ENCODE measurements at places on chromosomes 2 and 18. TPM values are rescaled to one million over a fixed set of nuclear protein-coding genes. Genes with fewer than 3 reads are reported as not detected.

DNA sequence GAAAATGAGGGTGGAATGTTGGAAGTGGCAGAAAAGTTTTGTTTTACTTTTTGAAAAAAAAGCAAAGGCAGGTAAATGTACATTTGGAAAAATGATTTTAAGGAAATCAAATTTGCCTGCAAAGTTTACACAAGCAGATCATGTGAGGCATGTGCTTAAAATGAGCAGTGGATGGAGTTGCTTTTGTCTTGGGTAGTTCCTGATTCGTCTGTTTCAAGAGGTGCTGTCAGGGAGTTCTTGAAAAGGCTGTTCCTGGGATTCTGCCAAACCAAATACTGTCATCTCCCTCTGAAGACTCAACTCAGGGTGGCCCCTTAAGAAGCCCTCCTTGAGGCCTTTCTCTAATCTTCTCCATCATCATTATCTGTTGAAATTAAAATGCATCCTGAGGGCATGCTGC lies 59.0 kb downstream of the TACR1 start:
- H3K4me3 ChIP-seq: no peak overlapping the region
- no peak overlapping the region for H3K27ac ChIP-seq
- peaks cover 3% of the 10 kb centered on the region for H3K27me3 ChIP-seq
- no peaks in the 10 kb centered on the region for H3K4me1 ChIP-seq
- H3K36me3 ChIP-seq: no peaks in the 10 kb centered on the region

GRCh38 chr2:234852941-234853340 lies 98.9 kb upstream of the SH3BP4 start:
- no peak overlapping the region for H3K4me3 ChIP-seq
- no peaks in the 10 kb centered on the region for H3K27me3 ChIP-seq
- no peaks in the 10 kb centered on the region for H3K4me1 ChIP-seq
- no peak overlapping the region for H3K27ac ChIP-seq
- H3K36me3 ChIP-seq: no peaks in the 10 kb centered on the region

The CNRIP1 gene
- total RNA-seq: 39.8 TPM

DNA sequence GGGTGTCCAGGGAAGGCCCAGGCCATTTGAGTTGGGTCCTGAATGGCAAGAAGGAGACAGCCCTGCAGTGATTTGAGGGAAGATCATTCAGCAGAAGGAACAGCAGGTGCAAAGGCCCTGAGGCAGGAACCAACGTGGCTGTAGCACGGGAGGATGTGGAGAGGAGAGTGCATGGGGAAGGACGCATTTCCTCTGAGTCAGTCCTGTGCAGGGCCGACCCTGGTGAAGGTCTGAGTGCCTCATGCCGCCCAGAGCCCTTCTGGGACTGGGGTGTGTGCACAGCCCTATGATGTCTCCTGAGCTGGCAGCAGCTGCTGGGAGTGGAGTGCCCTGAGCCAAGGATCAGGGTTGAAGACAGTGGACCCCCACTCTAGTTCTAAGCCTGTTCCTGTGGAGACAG lies 17.9 kb upstream of the ARHGEF4 start:
- DNase-seq: no peak
- no peak overlapping the region for H3K4me3 ChIP-seq
- H3K27me3 ChIP-seq: no peaks in the 10 kb centered on the region
- no peak overlapping the region for H3K27ac ChIP-seq
- H3K4me1 ChIP-seq: no peaks in the 10 kb centered on the region
- no peaks in the 10 kb centered on the region for H3K36me3 ChIP-seq

DNA sequence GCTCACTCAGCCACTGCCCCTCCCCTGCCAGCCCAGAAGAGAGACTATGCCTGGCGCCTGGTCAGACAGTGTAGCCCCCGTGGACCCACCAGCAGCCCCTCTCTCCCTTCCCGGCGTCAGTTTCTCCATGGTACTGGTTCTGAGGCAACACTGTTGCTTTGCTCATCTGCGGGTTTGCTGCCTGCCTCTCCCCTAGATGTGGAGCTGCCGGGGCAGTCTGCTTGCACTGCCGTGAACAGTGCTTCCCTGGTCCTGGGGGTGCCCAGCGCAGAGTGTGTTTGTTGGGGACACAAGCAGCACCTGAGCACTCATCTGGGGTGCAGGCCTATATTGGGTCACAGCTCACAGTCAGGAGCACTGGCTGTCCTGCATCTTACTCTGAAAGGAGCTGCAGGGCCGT lies 309.9 kb downstream of the NDUFA10 start:
- H3K4me1 ChIP-seq: no peaks in the 10 kb centered on the region
- no peak overlapping the region for H3K4me3 ChIP-seq
- no peak overlapping the region for H3K27ac ChIP-seq

The FBXO48 gene
- 0.26 TPM for total RNA-seq

DNA sequence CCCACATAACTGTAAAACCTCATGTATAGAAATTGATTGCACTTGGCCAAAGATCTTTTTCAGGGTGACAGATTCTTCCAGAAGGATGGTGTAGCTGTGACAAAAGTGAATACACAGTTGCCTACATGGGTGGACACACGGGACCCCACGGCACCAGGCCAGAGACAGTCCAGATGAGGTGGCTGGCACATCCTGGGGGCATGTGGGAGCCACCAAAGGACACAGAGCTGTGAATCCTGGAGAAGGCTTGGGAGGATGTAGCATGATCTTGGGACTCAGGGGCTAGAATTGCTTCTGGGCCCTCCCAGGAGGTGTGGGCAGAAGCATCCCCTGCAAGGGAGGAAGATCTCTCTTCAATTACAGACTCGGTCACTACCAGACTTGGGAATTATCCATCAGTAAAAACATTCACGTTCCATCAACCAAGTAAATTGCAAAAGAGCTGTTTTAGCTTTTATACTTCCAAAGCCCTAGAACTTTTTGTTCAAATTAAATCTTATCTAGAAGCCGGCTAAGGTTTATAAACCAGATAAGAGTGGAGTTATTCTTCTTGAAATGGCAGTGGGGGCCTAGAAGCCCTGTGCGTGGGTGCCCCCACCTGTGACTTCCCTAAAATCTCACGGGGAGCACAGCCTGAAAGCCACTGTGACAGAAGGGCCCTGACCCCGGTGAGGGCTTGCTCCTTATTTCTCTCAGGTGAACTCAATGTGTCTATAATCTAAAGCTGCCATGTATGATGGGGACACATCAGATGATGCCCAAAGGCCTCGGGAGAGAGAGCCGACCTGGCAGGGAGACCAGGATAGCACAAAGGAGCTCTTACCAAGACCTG lies 81.7 kb downstream of the SEPTIN10 start:
- H3K27ac ChIP-seq: no peak overlapping the region
- H3K4me1 ChIP-seq: no peaks in the 10 kb centered on the region
- H3K4me3 ChIP-seq: no peak overlapping the region
- peaks cover 15% of the 10 kb centered on the region for H3K27me3 ChIP-seq

GRCh38 chr2:14781142-14781541 lies 148.6 kb downstream of the LRATD1 start:
- H3K36me3 ChIP-seq: no peaks in the 10 kb centered on the region
- no peaks in the 10 kb centered on the region for H3K4me1 ChIP-seq
- DNase-seq: no peak
- no peak overlapping the region for H3K27ac ChIP-seq
- no peak overlapping the region for H3K4me3 ChIP-seq

- H3K4me3 ChIP-seq: no peak overlapping the region
- no peaks in the 10 kb centered on the region for H3K36me3 ChIP-seq
- no peaks in the 10 kb centered on the region for H3K4me1 ChIP-seq
- no peaks in the 10 kb centered on the region for H3K27me3 ChIP-seq
- DNase-seq: no peak
- H3K27ac ChIP-seq: no peak overlapping the region
These were observed 37.0 kb downstream of the STAT4 start for GRCh38 chr2:191113761-191114160.

- no peak overlapping the region for H3K27ac ChIP-seq
- no peaks in the 10 kb centered on the region for H3K27me3 ChIP-seq
- DNase-seq: peak; percentile 51
- no peaks in the 10 kb centered on the region for H3K4me1 ChIP-seq
- H3K36me3 ChIP-seq: no peaks in the 10 kb centered on the region
These were observed 42.5 kb downstream of the WDR35 start for GRCh38 chr2:19947184-19947940.

The SH2D6 gene
- total RNA-seq: 2.1 TPM

GRCh38 chr18:42178376-42179080 lies 223.5 kb downstream of the PIK3C3 start:
- no peak for DNase-seq
- H3K4me3 ChIP-seq: no peak overlapping the region
- H3K27ac ChIP-seq: no peak overlapping the region

- H3K27ac ChIP-seq: peak overlapping the region; percentile 19
- H3K27me3 ChIP-seq: no peaks in the 10 kb centered on the region
- peaks cover 2% of the 10 kb centered on the region for H3K4me1 ChIP-seq
- DNase-seq: peak; percentile 14
These were observed 50.6 kb downstream of the TTC21B start for GRCh38 chr2:165902934-165903333.

Measured in fibroblast of lung (primary cell).